ENCODE measurements at places on chromosomes 3 and 15.

GRCh38 chr15:85154061-85154460, 172.4 kb downstream of the PDE8A start:
- DNase-seq, result no peak

DNA sequence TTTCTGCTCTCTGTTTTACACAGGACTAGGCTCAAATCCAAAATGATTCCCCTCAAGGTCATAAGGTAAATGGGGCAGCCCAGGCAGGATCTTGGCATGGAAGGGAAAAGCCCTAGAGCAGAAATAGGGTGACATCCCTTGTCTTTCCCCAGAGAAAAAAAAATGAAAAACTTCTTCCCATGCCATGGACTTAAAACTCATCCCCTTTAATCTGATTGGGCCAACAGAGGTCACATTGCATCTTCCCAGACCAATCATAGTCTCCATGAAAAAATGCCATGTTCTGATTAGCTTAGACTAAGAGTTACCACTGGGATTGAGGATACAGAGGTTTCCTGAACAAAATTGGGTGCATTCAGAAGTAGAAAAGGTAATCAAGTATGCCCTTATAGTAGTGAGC, 241.3 kb upstream of the LRTM1 start:
- DNase-seq, result no peak

- no peak for DNase-seq
These were observed 9.4 kb downstream of the IGSF11 start for GRCh38 chr3:119025171-119025795.

DNA sequence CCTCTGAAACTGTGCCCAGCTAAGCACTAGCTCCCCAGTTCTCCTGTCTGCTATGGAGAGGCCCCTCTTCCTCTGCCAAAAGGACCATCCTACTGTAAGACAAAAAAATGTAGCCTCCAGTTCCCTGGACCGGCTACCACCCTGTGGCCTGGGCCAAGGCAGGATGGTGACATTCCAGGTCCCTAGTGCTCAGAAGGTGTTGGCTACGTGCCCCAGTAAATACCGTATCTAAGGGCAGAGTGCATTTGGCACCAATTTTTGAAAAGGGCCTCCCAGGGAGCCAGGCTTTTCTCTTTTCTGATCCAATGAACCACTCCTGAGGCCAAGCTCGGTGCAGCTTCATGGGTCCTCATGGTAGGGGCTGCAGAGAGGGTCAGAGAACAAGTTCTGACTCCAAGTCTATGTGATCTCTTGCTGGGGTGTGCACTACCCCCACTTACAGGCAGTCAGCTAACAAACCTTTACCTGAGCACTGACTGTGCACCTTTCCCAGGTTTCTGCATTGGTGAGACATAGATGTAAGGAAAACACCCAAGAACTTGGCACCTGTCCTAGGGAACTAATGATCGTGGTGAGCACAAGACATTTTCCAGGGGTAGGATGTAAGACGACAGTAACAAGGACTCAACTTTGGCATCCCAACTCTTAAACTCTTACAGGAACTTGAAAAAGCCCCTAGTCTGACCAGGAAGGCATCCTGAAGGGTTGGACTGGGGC, 32.6 kb downstream of the TLE3 start:
- no peak for DNase-seq

DNA sequence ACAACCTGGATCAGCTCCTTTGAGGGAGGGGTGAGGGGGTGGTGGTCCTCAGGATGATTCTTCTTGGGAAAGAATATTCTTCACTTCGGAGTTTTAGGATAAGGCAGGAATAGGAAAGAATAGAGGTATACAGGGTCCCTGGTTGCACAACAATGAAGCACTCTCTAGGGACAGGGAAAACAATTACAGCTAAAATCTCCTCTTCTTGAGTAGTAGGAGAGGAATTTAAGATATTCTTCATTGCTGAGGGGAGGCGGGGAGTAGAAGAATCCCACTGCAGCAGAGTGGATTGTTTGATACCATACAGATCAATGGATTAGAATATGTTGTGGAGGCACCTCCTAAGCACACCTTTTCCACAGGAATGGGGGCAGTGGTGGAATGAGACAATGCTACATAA, 20.5 kb downstream of the SLC9C1 start:
- no peak for DNase-seq

GRCh38 chr15:63401078-63401477, 19.4 kb upstream of the CA12 start:
- no peak for DNase-seq

- DNase-seq, result no peak
These were observed 663 bp downstream of the PDCD10 start for GRCh38 chr3:167733961-167734497.

- no peak for DNase-seq
These were observed 121.0 kb downstream of the SSR3 start for GRCh38 chr3:156433910-156434309.

GRCh38 chr3:9778143-9779074, 8.7 kb upstream of the CAMK1 start:
- DNase-seq, result no peak

DNA sequence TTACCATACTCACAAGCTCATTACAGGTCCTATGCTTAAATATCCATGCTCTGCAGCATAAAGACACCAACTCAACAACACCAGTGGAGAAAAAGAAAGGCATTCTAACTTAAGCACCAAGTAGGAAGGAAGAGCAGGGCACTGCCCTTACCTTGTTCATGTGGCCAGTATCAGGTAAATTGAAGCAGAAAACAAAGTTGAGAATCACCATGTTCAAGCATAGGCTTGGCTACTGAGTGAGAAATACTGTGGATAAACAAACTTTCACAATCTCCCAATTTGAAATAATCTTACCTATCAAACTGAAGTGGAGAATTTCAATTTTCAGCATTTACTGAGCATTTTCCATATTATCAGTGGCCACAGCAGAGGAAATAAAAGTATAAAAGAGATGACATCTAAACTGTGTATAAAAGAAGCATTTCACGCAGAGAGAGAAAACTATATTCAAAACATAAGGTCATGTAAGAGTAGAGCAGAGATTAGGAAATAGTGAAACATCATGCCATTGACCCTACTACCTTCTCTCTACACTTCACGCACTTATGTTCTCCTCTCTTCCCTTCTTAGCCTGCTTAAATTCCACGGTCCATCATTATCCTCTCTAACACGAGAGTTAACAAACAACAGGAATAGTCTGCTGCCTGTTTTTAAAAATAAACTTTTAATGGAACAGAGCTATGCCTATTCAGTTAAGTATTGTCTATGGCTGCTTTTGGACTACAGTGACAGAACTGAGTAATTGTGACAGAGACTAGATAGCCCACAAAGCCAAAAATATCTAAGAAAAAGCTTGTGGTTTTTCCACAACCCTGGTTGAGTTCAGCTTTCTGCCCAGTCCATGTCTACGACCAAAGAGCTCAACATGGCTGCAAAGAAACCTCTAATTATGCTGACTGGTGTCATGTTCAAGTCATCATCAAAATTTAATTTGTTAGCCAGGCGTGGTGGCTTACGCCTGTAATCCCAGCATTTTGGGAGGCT, 142.5 kb downstream of the NR1I2 start:
- no peak for DNase-seq

DNA sequence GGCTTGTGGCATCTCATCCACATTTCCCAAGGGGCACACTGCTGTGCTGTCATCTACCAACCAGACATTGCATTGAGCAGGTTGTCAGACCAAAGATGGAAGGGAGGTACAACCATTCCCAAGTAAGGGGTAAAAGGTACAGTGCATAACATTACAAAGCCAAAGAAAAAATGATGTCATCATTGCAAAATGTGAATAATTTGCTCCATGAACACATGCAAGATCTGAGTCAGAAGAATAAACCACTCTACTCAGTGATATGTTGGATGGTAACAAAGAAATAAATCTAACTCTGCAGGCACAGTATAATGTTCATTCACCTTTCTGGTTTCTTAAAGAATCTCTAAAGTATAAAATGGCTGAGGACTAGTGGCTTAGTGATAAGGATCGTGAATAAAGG, 202.7 kb downstream of the MAGI1 start:
- no peak for DNase-seq

DNA sequence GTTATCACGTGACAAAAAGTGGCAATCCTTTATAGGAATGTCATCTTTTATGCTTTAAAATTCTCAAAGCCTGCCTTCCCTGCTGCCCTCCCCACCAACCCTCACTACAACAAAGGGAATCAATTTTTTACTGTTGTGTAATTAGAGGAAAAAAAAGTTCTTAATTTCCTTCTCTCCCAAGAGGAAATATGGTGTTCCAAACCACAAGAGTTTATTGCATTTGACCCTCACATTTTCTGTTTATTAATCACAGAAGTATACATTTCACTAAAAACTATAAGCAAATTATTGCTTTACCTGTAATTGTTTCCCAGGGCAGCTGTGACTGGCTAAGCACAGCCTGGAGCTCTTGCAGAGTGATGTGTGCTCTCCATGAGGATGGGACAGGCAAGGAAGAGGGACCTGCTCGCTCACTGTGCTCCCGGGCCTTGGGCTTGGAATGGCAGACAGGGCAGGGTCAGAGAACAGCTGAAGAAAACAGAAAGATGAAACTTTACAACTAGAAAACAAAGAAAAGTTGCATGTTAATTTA, 31.3 kb upstream of the ATP10A start:
- no peak for DNase-seq

GRCh38 chr15:96500508-96500907, 170.0 kb downstream of the NR2F2 start:
- no peak for DNase-seq

GRCh38 chr3:10247679-10248183, 528 bp upstream of the TATDN2 start:
- no peak for DNase-seq

GRCh38 chr3:189339996-189340395, 168.2 kb downstream of the TPRG1 start:
- DNase-seq, result no peak

DNA sequence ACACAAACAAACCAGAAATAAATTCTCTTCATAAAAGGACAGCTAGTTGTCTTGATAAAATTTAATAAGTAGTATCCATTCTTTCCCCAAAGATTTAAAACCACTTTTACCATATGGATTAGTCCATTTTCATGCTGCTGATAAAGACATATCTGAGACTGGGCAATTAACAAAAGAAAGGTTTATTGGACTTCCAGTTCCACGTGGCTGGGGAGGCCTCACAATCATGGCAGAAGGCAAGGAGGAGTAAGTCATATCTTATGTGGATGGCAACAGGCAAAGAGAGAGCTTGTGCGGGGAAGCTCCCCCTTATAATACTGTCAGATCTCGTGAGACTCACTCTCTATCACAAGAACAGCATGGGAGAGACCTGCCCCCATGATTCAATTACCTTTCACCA, 38.7 kb downstream of the C2CD4B start:
- no peak for DNase-seq

DNA sequence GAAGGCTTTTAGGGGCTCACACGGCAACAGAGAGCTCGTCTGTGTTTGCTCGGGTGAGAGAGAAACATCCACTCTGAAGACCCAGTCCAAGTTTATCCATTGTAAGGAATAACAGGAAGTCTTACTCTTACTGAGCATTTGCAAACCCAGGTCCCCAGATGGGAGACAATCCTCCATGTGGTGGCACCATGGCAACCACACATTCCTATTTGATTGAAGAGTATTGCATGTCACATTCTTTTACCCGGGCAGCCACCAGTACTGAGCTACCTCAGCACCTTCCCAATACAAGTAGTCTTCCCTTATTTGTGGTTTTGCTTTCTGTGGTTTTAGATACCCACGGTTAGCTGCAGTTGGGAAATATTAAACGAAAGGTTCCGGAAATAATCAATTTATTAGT, 302.9 kb upstream of the RASGRP1 start:
- DNase-seq, result no peak

GRCh38 chr3:42262525-42262924, 3.5 kb downstream of the CCK start:
- DNase-seq, result no peak

- DNase-seq, result no peak
These were observed 68.5 kb downstream of the KCNH8 start for GRCh38 chr3:19216669-19217337.

DNA sequence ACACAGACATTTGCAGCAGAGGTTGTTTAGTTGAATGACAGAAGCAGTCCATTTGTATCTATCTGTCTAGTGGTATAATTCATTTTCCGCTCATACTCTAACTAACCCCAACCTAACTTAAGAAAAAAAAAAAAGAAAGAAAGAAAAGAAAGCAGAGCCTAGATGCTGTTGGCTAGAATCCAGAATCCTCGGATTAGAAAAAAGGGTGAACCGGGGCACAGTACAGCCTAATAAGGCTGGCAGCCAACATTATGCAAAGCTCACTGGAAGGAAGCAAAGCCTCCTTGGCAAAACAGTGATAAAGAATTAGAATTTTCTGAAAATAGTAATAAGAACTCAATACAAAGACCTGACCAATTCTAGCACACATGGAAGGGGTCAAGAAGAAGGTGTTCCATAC, 640.8 kb downstream of the TUSC7 start:
- no peak for DNase-seq

DNA sequence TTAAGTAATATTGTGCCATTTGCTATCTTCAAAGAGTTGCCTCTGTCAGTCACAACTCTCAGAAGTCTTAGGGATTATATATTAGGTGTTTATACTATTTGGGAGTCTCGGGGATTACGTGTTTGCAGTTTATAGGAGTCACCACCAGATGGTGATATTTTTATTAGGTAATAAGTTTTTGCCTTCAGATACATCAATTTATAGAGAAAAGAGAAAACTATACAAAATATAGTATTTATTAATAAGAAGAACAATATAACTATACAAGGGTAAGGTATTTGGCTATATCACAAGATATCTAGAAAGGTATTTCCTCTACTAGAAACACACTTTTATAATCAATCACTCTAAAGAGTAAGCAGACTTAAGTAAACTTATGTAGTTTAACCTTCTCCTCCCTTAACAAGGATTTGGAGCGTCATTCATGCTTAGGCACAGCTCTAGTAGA, 10.7 kb upstream of the DHX36 start:
- no peak for DNase-seq

DNA sequence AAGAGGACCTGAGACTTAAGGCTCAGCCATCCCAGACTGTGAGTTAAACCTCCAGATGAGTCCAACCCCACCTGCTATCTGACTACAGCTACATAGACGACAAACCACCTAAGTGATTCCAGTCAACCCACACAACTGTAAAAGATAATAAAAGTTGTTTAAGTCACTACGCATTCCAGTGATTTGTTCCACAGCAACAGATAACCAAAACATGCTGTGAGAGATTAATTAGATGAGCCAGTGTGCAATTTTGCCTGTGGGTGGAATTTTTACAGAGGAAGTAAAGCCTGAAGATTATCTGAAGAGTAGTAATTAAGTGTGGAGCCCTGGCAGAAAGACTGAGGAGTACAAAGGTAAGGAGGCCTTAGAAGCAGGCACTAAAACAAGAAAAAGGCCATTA, 5.4 kb downstream of the BTBD1 start:
- no peak for DNase-seq

Measured in C1 segment of cervical spinal cord (tissue), 14 donors.